ENCODE measurements at places on chromosomes 7 and 10. TPM values are rescaled to one million over a fixed set of nuclear protein-coding genes. Genes with fewer than 3 reads are reported as not detected.

DNA sequence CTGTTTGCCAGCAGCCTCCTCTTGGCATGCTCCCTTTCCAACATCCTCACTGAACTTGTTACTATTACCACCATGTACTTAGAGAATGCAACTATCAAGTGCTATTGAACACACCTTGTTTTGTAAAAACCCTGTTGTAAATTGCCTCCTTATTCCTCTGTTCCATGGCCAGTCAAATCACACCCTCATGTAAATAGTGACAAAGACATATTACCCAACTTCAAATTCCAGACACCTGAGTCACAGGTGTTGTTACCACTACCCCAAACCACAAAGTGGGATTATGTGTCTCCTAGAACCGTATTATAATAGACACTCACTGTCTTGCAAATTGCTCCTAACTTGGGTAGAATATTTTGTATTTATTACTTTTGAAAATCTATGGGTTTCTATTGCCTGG lies 263.2 kb upstream of the C7orf33 start:
- DNase-seq: peak; percentile 94

GRCh38 chr10:33248638-33249037 lies 85.8 kb downstream of the NRP1 start:
- DNase-seq: peak; percentile 78

DNA sequence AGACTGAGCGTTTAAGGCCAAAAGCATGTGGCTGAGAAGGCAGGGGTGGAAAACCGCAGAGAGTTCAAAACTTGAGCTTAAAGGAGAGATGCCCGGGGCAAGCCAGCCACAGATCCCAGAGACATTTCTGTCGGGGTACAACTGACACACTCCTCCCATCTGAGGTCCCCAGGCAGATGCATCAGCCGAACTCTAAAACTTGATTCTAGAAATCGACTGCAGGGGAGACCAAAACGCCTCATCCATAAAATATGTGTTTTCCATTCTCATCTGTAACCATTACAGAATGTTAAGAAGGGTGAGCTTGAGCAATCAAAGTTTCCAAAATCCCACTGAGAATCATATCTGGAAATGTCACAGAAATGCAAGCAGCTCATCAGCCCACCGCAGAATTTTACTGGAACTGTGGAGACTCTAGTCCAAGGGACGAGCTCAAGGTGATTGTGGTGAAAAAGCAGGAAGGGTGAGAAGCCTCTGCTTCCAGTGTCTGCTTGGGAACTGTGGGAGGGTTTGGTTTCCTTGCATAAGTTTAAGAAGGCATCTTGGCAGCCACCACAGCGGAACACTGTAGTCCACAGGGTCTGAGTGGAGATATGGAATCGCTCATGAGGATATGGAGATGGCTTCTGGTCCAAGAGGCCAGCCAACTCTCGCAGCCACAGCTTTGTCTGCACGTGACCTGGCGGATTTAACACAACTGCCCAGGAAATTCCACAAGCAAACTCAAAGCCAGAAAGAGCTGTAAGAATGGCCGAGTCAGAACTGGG lies 249.2 kb downstream of the SFMBT2 start:
- no peak for DNase-seq

GRCh38 chr10:11018432-11018841 lies 765 bp downstream of the CELF2 start:
- no peak for DNase-seq

DNA sequence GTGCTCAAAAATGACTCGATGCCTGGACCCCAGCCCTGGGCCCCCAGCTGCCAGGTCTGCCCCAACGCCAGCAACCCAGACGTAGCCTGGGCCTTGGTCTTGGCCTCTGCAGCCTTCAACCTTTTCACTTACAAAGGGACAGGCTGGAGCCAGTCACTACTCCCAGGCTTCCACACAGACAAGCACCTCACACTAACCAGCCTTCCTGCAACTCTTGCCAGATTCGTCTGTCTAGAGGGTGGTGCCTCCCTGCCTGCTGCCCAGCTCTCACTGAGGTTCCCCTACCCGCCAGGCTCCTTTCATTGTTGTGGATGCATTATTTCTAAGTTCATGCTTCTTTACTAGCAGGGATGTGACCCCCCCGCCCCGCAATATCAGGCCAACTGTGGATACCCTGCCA lies 56.3 kb downstream of the NUDCD3 start:
- no peak for DNase-seq

DNA sequence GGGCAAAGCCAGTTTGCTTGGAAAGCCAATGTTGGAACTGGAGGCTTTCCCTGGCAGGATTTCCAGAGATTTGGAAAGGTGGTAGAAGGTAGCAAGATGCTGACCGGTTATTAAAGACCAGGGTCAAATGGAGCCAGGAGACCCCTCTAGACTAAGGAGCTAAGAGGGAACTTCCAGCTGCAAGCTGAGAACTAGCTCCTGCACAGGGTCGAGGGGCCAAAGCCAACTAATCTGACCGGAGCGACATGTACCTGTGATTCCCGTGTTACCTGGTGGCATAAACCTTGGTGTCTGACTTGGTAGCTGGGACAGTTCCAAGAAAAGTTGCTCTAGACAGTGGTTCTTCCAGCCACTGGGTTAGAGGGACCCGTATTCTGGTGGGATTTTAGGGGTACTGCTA lies 41.8 kb downstream of the SPDYE5 start:
- no peak for DNase-seq

GRCh38 chr7:140923358-140924006 lies 1.2 kb downstream of the BRAF start:
- no peak for DNase-seq

- DNase-seq: no peak
Observed at GRCh38 chr7:131385039-131385605, 57.4 kb downstream of the MKLN1 start.

DNA sequence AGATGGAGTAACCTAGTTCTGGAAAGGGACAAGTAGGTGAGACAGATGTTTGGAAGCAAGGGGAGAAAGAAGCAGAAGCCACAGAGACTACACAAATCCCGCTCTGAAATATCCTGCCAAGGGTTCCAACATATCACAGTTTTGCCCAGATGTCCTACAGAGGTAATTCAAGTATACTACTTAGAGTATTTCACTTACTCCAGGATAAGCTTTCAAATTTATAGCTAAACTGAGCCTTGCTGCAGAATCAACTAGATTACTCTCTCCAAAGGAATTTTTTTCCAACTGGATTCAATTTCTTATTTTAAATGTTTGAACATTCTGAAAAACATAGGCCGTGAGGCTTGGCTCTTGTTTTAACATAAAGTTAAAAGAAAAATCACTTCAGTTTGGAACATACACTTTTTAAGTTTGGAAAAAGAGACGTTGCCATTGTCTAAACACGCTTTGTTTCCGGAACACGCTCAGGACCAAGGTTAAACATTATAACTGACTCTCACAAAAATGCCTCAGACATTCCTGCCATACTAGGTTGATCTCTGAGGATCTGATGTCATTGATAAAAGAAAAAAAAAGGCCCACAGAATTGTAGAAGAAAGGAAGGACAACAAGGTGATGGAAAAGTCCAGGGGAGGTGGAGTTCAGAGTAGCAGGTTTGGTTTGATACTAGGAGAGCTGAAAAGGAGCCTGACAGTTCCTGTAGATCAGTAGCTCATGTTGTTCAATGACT lies 74.8 kb downstream of the FAM185A start:
- DNase-seq: peak; percentile 18

- DNase-seq: no peak
Observed at GRCh38 chr7:23117841-23118240, 12.3 kb downstream of the KLHL7 start.

DNA sequence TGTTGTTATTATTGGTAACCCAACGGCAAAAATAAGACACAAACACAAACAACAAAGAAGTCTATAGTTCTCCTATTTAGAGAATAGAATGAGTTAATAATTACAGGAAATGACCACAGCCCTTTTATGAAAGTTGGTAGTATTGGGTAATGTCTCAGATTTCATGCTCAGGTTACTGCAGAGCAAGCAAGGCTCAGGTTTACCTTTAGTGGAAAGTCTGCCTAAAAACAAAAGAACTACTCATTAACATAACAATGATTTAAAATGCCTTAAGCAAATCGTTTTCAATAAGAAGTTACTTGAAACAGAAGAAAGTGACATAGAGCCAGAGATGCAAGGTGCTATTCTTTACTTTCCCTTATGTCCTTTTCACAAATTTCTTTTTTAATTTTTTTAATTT lies 441.2 kb downstream of the PLXDC2 start:
- DNase-seq: peak; percentile 7

- DNase-seq: no peak
Observed at GRCh38 chr10:44925224-44925623, 14.1 kb downstream of the TMEM72 start.

GRCh38 chr10:26216585-26217395 lies at the start of gene GAD2:
Gene GAD2 (plus strand): TSS chr10:26216774. CDS start chr10:26216810, 36 bp downstream.
- DNase-seq: no peak

GRCh38 chr7:158255558-158255957 lies 332.1 kb downstream of the PTPRN2 start:
- no peak for DNase-seq

DNA sequence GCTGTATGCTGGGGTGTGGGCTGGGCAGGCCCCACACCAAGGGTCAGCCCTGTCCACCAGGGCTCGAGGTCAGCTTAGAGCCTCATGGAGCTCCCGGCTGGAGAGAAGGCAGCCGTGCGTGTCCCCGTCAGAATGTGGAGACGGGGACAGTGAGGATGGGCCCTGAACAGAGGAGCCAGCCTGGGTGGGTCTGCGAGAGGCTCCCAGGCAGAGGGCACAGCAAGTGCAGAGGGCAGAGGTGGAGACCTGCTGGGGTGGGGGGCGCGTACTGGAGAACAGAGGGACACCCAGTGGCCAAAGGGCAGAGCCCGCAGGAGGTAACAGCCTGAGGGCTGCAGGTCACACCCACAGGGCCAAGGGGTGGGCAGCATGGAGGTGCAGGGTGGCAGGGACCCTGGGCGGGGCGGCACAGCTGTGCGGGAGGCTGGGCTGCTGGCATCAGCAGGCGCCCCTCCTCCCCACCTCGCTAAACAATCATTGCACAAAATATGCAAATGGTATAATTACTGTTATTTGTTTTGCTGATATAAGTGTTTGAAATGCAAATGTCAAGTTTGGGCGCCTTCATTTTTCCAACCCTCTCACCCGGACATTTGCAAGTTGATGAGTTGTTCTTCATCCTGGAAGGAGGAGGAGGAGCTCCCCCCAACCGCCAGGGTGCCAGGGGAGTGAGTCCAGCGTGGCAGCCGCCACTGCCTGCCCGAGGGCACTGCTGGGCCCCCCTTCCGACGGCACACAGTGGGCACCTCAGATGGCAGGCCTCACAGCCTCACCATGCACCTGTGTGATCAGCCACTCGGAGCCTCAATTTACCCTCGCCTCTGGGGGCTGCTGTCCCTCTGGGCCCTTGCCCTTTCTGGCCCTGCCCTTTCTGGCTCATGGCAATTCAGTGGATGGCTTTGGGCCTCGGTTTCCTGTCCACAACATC lies 35.0 kb downstream of the ELFN1 start:
- no peak for DNase-seq

DNA sequence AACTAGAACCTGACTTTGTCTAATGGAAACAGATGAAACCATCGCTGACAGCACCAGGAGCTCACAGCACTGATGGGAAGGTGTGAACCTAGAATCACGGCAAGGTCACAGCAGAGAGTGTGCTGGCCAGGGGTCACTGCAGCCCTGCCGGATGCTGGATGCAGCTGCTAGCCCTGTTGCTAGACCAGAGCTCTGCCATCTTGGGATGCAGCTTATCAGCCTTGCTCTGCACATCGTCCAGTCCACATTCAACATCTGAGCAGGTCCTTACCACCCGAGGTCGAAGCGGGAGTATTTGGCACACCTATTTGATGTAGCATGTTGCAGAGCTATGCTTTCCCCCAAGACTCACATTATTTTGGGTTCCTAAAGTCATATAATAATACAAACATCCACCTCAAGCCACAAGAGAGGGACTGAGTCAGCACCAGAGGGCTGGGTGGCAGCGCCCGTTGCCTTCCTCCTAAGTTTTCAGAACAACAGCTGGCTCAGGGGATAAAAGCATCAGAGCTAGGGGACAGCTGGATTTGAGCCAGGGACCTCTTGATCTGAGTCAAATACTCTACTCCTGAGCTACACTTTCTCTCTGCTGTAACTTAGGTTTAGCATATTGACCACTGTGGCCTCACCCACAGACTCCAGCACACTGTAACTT lies 135.3 kb downstream of the ZNF467 start:
- no peak for DNase-seq

DNA sequence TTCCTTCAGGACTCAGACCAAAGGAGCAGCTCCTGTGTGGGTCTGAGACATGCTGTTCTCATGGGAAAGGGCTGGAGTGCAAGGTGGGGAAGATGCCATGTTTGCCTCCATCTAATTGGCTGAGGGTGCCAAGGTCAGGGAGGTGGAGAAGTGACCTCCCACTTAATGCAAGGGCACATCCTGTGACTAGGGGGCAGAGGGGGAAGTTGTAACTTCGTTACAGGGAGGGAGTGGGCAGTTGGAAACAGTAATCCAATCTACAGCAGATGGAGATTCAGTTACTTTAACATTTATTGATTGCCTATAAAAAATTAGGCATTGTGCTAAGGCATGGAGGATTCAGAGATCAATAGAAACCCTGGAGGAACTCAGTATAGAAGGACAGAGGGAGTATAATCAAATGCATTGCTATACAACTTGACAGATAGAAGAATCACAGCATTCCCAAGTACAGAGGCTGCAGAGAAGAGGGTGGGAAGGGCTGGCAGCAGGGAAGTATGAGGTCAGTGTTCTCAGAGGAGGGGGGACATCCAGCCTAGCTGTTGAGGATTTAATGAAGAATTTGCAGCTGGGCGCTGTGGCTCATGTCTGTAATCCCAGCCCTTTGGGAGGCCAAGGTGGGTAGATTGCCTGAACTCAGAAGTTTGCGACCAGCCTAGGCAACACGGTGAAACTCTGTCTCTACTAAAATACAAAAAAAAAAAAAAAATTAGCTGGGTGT lies 75.9 kb downstream of the CCNY start:
- no peak for DNase-seq

DNA sequence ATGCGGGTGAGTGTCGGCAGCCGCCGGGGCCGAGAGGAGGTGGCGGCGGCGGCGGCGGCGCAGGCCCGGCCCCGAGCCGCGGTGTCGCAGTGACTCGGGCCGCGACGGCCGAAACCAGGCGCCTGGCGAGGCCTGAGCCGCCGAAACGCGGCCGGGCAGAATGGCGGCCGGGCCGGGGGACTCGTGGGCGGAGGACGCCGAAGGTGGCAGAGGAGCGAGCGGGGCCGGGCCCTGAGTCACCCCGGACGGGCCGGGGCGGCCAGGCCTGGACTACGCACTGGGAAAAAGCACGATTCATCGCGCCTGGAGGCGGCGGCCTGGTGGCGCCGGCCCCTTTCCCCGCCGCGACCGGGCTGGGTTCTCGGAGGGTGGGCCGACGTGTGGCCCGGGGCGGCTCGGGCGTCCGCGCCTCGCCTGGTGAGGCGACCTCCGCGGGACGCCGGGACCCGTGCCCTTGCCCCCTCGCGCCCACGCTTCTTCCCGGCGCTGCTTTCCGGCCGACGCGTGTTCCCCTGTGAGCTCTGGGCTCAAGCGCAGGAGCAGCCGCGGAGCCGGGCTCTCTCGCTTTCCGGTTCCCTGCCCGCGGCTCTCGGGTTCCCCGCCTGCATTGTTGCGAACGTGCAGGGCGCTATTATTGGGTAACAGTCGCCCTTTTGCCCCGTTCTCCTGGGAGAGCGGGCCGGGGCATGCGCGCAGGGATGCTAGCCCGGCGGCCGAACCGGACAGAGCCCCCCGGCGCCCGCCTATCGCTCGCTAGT lies 500 bp downstream of the CUL1 start:
- DNase-seq: no peak

GRCh38 chr7:1681581-1681980 lies 11.5 kb downstream of the ELFN1 start:
- no peak for DNase-seq

Gene TMEM72
- total RNA-seq: not detected

Gene PLEKHS1
- not detected for total RNA-seq

Gene ADRB1
- total RNA-seq: 0.41 TPM

Gene NKX2-3
- total RNA-seq: not detected

Gene KLF14
- total RNA-seq: not detected

Gene SPDYE6
- total RNA-seq: not detected

Gene STYXL1
- total RNA-seq: 37.8 TPM

Gene MYO1G
- 0.04 TPM for total RNA-seq

Data from foreskin keratinocyte (primary cell).